ENCODE measurements at places on chromosomes 5 and 9. TPM values are rescaled to one million over a fixed set of nuclear protein-coding genes. Genes with fewer than 3 reads are reported as not detected.

The SLCO6A1 gene
- not detected for total RNA-seq

The MCTP1 gene
- total RNA-seq: 5.7 TPM

The BHMT2 gene
- 16.4 TPM for total RNA-seq

The SURF6 gene
- total RNA-seq: 11.8 TPM

The C7 gene
- total RNA-seq: 636 TPM

The PTPN3 gene
- total RNA-seq: 5.0 TPM

The NINJ1 gene
- 42.9 TPM for total RNA-seq

The CD180 gene
- 1.4 TPM for total RNA-seq

The OGN gene
- total RNA-seq: 32.1 TPM

The NR6A1 gene
- 0.91 TPM for total RNA-seq

The TIMD4 gene
- 0.91 TPM for total RNA-seq

The NUTM2F gene
- not detected for total RNA-seq

The LAMC3 gene
- 2.6 TPM for total RNA-seq

The SRA1 gene
- 32.7 TPM for total RNA-seq

The INVS gene
- total RNA-seq: 7.9 TPM

The INSYN2B gene
- 0.14 TPM for total RNA-seq

The BTNL9 gene
- total RNA-seq: 44.4 TPM

The PHYHD1 gene
- 37.2 TPM for total RNA-seq

The PPP3R2 gene
- total RNA-seq: not detected

The PPP1R26 gene
- total RNA-seq: 18.7 TPM

The SH3GLB2 gene
- total RNA-seq: 37.8 TPM

The PCDHGA5 gene
- total RNA-seq: 4.7 TPM

The ZNG1C gene
- 8.8 TPM for total RNA-seq

The DMRT3 gene
- not detected for total RNA-seq

The FAXDC2 gene
- total RNA-seq: 34.6 TPM

The BTNL8 gene
- 0.24 TPM for total RNA-seq

The KCTD16 gene
- 0.44 TPM for total RNA-seq

The PCDHGA8 gene
- 4.2 TPM for total RNA-seq

Data from right cardiac atrium (tissue), 5 donors.